ENCODE measurements at places on chromosomes 12 and 14. TPM values are rescaled to one million over a fixed set of nuclear protein-coding genes. Genes with fewer than 3 reads are reported as not detected.

Gene RASAL1
- not detected for total RNA-seq

Gene LMO3
- total RNA-seq, result 7.6 TPM

Gene SAMD15
- total RNA-seq, result not detected

Gene FIGNL2
- total RNA-seq, result 0.39 TPM

- no peak for DNase-seq
Observed at GRCh38 chr12:107590413-107590812, 95.2 kb upstream of the PWP1 start.

DNA sequence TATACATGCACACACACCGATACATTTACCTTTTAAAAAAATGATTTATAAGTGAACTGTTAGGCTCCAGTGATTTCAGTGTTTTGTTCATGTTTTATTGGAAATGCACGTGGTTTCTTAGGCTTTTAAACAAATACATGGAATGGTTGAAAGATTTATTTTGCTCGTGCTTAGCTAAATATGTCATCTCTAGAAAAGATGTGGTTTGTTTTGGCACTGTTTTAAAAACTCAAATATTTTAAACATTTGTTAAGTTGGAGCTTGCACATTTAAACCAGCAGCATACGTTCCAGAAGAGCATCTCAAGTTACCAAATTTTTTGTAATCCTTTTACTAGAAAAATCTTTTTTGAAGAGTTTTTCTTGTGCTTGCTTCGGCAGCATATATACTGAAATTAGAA is 44.5 kb downstream of the FOXA1 start:
- no peak for DNase-seq

GRCh38 chr14:21965042-21965441 is 291.4 kb upstream of the OR4E1 start:
- no peak for DNase-seq

DNA sequence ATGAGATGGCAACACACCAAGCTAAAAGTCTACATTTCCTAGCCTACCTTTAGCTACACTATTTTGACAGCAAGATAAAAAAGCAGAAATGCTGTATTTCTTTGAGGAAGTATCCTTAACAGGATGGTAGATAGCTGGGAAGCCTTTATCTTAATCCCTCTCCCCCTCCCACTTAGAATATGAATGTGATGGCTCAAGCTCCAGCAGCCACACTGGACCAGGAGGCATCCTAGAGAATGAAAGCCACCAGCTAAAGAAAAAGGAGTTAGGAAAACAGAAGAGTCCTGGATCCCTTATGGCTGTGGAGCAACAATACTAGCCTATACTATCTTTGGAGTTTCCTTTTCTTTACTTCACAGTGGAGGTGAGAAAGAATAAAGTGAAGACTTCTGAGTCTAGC is 15.1 kb downstream of the NAP1L1 start:
- no peak for DNase-seq

GRCh38 chr14:104138098-104138717 is at the start of gene KIF26A:
TSS of gene KIF26A (plus strand) at chr14:104138587. CDS start at chr14:104138723, 136 bp downstream.
- DNase-seq, result peak; percentile 54

DNA sequence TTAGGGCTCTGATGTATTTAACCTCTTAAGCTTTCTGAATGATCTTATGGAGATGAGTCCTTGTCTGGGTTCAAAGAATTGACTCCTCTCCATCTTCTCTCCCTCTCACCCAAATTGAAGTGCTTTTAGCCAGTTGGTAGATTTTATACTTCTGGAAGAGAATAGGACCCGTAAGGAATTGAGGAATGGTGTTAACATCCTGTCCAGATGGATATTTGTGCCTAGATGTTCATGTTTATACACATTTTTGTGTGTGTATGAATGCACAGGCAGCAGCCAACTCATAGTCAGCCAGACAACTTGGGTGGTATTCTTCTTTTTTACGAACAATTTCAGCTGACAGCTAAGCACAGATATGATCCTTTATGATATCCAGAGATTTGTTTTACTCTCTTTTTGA is 449.6 kb upstream of the RGS6 start:
- DNase-seq, result no peak
